Fibroblast of skin of left biceps (primary cell): ENCODE measurements at places on chromosomes 4 and X.

GRCh38 chrX:39174772-39175417 lies 373.6 kb downstream of the MID1IP1 start:
- DNase-seq: no peak

GRCh38 chrX:69961365-69962072 lies 88.2 kb downstream of the AWAT2 start:
- no peak for DNase-seq

DNA sequence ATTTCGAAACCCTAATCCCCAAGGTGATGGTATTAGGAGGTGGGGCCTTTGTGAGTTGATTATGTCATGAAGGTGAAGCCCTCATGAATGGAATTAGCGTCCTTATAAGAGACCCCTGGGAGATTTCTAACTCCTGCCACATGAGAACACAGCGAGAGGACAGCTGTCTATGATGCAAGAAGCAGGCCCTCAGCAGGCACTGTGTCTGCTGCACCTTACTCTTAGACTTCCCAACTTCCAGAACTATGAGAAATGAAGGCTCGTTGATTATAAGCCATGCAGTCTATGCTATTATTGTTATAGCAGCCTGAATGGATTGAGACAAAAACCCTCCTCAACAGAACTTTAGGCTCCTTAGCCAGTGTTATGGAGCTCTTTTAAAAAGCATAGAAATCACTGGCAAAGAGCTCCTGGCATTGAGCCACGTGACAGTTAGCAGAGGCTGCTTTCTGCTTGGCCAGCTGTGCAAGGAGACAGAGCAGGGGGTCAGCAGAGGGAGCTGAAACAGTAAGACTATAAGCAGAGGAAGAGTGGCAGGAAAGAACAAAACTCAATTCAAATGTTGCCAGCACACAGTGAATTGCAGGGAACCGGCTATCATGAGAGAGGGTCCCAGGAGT lies 219.2 kb upstream of the FAT1 start:
- no peak for DNase-seq

DNA sequence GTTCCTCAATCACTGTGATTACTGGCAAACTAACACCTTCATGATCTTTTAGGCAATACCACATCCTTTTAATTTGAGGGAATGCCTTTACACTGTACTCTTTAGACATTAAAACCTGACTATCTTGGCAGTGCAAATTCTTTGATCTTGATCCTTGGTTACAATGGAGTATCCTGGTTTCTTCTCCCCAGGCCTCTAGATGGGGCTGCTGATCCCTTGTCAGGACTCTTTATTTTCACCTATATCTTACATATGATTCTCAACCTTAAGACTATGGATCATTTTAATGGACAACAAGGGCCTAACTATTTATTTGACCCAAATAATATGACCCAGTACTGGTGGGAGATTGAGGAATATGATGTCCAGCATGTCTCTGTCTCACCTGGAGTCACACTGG lies 1005.5 kb upstream of the INTU start:
- no peak for DNase-seq

GRCh38 chr4:168451331-168451730 lies 29.0 kb downstream of the DDX60L start:
- DNase-seq: no peak

- DNase-seq: no peak
These were observed 7.7 kb upstream of the TXLNG start for GRCh38 chrX:16778545-16778944.
